Neuronal stem cell (in vitro differentiated cells): ENCODE measurements at places on chromosomes 3 and 15.

DNA sequence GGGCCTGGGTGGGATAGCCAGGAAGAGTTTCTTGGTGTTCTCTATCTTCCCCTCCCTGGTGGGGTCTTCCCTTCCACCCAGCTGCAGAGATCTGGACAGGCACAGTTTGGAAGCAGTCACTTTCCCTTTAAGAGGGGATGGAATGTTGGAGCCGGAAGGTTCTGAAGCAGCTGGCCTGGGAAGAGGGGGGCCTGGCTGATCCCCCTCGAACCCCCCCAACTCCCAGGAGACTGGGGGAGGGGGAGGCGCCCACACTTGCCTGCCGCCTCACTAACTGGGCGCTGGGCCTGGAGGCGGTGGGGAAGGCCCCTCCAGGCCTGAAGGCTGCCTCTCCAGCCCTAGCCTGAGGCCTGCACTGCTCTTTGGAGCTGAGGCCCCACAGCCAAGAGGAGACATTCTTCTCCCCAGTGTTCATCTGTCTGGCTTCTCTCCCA is 1.4 kb downstream of the DVL3 start:
- peak; percentile 58 for DNase-seq

GRCh38 chr15:63255489-63255990 is 21.9 kb upstream of the APH1B start:
- DNase-seq = no peak

DNA sequence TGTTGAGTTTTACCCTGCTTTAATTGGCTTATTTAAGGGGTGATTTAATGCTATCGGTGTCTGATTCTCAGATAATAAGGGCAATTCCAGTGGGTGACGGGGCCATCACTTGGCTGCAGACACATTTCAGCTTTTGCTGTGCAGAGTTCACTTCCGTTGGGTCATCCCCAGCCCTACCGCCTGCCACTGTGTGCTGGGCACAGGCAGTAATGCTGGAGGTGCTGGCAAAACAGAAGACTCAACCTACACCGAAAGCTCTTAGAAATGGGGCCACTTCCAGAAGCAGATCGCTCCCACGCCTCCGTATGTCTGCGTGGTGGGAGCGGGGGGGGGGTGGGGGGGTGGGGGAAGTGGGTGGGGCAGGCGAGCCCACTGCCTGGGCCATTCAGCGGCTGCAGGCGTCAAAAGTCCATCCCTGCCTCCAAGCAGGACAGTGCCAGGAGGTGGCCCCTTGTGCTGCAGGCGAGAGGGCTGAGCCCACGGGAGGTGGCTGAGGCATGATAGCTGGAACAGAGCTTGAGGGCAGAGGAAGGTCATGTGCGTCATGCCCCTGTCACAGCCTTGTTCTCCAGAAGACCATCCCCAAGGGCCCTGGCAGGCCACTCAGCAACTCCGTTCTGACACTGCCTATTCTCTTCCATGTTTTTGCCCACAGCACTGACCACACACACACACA is 128.3 kb downstream of the ATP10A start:
- no peak for DNase-seq

DNA sequence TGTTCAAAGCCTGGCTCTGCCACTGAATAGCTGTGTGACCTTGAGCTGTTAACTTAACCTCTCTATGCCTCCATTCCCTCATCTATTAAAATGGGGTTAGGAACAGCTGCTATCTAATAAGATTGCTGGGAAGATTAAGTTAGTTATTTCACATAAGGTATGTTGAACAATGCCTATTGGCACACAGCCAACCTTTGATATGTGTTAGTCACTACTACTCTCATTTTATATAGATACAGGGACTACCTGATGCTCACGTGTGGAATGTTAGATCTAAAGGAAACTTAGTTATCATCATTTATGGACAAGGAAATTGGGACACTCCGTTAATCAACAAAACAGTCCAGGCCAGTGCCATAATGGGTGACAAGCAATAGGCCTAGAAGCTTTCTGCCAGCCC is 332.4 kb upstream of the PPP2R3A start:
- DNase-seq = no peak
